Right renal pelvis (tissue), 4 donors: ENCODE measurements at places on chromosomes 5 and 9.

GRCh38 chr5:117859176-117859575, 1129.2 kb downstream of the DTWD2 start:
- no peak for DNase-seq

DNA sequence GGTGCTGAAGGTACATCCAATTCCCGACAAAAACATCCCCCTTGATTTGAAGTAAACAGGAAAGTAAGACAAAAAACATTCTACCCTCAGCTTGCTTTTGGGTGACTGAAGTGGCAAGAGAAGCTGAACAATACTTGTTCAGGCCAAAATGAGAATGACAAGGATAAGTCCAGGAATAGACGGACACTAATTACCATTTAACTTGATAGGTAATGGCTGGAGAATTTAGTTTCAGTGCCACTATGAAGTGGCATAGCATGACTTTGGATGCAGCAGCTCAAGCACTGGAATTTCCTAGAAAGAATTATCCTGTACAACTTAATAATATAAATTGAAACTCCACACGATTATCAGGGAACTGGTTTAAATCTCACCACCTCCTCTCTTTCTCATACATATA, 49.7 kb downstream of the HOMER1 start:
- DNase-seq, result no peak

DNA sequence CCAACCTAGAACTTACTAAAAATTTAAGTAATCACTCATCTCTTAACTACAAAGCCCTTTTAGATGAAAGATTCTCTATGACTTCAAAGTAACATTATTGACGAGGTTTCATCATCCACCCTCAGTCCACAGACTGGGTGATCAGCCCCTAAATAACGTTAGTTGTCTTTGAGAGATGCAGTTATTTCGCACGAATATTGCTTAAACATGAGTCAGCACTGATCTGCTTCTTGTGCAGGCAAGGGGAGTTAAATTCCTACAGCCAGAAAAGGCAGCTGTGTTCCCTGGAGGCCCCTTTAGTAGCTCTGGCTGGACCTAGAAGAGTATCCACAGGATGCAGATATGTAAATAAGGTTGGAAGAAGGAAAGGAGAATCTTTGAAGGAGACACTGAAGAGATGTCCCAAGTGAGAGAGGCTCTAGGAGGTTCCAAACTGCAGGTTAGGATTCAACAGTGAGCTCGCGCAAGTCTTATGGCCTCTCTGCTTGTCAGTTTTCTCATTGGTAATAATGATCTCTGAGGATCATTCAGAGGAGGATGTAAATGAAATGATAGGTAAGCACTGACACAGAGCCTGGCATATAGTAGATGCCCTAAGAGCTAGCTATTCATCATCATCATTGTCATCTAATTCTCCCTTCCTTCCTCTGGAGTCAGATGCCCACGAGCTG, 122.2 kb upstream of the MAN2A1 start:
- no peak for DNase-seq

DNA sequence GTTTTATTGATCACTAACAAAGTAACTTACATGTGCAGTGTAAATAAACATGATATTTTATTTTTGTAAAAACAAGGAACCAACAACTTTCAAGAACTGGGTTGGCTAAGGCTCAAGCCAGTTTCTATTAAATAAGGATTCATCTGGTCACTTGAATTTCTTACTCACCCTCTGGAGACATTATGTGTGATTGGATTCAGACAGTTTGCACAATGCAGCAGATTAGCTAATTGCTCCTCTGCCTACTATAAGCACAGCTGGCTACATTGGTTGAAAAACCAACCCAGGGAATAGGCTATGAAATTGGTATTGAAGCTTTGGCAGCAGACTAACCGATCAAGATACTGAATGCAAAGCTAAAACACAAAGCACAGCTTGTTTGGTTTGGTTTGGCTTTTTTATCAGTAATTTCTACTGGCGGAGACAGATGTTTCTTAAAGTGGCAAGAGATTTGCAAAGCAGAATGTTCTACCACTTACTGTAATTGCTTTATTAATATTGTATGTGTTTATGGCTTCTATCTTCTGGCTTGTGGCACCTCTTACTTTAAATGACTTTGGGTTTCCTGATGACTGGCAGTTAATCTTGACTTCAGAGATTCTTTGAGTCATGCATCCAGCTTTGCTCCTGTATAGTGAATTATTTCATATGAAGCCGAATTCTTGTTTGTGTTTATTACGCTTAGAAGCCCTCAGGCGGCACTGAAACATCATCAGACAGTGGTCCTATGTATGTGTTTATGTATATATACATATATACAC, 231.5 kb downstream of the MPDZ start:
- DNase-seq, result no peak

DNA sequence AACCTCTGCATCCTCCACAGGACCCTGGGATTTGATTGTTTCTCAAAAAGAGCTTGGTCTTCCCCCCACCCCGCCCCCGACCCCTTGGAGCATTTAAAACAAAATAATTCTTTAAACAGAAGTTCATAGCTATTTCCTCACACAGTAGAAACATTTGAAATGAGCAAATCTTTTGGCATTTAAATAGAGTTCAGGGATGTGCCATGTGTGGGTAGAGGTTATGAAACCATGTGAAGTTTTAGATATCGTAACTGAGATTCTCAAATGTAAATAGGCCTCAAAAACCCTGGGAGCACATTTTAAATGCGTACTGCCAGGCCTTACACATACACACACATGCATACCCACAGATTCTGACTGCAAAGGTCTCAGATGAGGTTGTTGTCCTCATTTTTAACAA, 66.5 kb downstream of the EPB41L4B start:
- DNase-seq, result no peak

GRCh38 chr5:1016036-1016435, 7.4 kb downstream of the NKD2 start:
- DNase-seq, result no peak

DNA sequence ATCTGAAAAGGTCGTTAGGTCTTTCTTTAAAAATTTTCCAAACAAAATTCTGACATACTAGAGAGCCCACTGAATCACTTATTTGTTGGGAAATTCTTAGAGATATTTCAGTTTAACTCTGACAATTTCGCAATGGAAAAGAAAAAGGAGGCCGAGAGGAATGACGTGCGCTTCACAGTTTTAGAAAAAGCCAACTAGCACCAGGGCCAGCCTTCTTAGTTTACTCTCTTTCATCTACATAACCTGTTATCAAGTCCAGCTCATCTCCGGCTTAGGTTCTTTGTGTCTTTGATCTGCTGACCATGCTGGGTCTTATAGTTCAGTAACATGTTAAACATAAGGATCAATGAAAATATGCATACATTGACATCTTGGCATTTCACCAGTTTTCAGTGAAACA, 201.7 kb upstream of the TAS2R1 start:
- no peak for DNase-seq

DNA sequence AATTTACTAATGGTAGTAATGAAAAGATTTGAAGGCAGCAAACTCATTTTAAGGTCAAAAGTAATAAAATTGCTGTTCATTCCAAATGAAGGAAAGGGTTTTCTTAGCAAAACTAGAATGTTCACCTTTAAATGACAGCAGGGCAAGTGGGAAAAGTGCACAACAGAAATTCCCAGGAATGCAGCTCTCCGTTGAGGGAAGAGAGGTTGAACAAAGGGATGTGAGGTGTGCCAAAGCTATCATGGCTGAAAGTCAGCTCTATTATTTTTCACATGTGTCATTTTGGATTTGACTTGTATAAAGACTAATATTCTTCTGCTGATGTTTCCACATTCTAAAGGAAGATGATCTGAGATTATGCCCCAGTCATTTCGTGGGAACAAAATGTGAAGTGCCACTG, 51.6 kb downstream of the TEK start:
- DNase-seq, result no peak
